ENCODE measurements at places on chromosomes 2 and 18.

DNA sequence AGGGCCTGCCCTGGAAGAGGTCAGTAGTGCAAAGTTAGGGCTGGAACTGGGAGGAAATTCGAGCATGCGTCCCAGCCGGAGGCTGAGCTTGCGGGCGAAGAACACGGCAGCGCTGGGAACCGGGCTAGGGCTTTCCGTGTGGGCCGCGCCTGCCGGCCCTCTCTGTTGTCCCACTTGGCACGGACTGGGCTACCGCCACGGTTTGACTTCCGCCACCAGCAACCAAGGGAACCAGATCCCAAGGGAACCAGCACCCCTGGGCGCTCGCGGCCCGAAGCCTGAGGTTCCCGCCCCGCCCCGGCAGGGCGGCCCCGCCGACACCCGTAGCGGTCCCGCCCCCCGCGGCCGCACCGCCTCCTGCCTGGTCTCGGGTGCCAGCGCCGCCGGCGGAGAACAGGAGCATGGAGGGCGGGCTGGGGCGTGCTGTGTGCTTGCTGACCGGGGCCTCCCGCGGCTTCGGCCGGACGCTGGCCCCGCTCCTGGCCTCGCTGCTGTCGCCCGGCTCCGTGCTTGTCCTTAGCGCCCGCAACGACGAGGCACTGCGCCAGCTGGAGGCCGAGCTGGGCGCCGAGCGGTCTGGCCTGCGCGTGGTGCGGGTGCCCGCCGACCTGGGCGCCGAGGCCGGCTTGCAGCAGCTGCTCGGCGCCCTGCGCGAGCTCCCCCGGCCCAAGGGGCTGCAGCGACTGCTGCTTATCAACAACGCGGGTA, at the start of gene SPR:
Gene SPR (plus strand): TSS at position 377 of the 708 bp plus-strand sequence. CDS start 25 bp downstream, at position 402.
- no peak for DNase-seq

GRCh38 chr18:65811307-65811706, 60.5 kb downstream of the CDH7 start:
- DNase-seq, result no peak

DNA sequence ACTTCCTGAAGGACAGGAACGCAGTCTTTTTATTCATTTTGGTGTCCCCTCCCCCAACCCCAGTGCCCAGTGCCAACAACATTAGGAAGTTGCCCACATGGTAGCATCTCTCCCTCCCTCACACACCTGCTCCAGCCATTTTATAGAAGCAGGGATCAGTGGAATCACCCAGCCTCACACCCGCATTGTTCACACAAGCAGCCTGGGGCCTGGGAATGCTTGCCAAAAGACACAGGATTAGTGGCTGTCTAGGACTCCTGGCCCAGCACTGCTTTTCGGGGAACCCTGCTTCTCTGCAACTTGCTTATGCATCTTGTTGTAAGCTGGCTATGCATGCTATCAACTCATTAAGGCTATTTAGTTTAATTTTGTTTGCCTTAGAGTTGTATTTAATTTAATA, 17.9 kb downstream of the TMEM37 start:
- DNase-seq, result no peak

- no peak for DNase-seq
These were observed 46.2 kb downstream of the CAB39 start for GRCh38 chr2:230758566-230759480.

GRCh38 chr2:134258684-134259388, 5.0 kb downstream of the MGAT5 start:
- DNase-seq, result peak; percentile 25

DNA sequence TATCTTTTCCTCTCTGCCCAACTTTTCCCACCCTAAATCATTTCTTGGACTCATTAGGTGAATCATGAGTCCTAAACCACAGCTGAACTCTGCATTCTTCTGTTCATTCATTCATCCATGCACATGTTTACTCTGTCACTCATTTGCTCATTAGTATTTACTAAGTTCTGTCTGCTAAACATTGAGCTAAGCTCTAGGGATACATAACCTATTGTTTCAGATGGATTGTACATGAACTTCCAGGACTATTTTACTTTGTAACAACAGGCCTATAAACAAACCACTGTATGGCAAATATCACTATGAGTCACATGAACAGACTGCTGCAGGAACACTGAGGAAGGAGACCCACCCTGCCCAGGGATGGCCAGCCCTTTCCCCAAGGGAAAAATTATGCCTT, 14.6 kb upstream of the DYNC2LI1 start:
- no peak for DNase-seq

GRCh38 chr2:178880257-178880656, 73.0 kb upstream of the TTN start:
- no peak for DNase-seq

GRCh38 chr2:223943135-223943534, 2.0 kb downstream of the WDFY1 start:
- no peak for DNase-seq

All from activated CD8-positive, alpha-beta memory T cell treated with anti-CD3 and anti-CD28 coated beads for 4 hours (primary cell).